ENCODE measurements at places on chromosomes 13 and 19.

GRCh38 chr19:53357821-53358581 is 7.5 kb upstream of the ZNF525 start:
- DNase-seq: no peak

- no peak for DNase-seq
Observed at GRCh38 chr13:76775088-76775740, 111.0 kb downstream of the KCTD12 start.

DNA sequence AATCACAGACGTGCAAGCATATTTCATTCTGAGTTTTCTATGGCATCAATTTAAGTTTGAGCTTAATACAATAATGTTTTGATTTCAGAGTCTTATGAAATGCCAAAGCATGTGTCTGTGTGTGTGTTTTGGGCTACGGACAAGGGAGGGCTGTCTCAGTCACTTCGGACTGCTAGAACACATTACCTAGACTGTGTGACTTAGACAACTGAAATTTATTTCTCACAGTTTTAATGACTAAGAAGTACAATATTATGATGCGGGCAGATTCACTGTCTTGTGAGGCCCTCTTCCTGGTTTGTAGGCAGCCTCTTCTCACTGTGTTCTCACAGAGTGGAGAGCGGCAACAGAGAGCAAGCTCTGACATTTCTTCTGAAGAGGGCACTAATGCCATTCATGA is 1202.0 kb downstream of the EFNB2 start:
- no peak for DNase-seq

- no peak for DNase-seq
Observed at GRCh38 chr13:68232351-68233130, 1002.4 kb upstream of the PCDH9 start.

DNA sequence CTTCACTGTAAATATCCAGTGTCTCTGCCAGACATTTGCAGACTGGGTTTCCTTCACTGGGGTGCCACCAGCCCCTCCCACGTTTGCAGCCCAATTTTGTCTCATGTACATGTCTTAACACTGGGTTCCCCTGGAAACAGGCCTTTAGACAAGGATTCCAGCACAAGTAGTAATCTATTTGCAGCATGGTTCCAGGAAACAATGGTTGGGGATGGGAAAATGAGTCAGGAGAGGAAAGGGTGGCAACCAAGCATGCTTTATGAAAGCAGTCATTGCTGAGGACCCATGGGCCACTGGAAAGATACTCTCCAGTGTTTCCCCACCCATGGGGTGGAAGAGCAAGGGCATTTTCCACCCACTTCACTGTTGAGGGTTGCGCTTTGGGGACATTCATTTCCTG is 53.6 kb upstream of the FARP1 start:
- DNase-seq: no peak

- DNase-seq: no peak
Observed at GRCh38 chr13:33352526-33352925, 67.0 kb upstream of the STARD13 start.

DNA sequence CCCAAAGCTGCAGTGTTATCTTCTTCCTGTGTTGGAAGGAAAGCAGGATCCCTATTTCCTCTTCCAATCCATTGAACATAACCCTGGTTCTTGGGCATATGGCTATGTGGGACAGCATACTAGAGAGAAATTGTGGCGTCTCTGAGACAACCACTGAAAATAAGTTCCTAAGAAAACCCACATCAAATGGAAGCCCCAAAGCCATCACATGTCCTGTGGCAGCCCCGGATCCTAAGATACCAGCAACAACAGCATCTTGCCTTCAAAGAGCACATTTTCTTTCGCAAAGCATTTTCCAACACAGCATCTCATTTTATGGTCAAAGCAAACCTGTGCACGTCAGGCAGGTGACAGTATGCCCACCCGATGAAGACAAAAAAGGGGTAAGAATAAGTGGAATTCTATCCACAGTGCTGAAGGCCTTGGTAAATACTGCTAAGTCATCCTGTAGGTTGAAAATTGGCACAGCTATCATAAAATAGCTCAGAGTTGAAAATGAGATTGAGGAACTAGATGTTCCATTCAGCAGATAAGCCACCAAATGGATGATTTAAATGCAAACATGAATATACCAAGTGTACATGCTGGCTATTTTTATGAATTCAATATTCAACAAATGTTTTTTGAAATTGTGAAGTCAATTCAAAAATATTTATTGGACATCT is 232.2 kb downstream of the DLEU7 start:
- no peak for DNase-seq

GRCh38 chr13:32537580-32538142 is 934 bp downstream of the N4BP2L2 start:
- peak; percentile 18 for DNase-seq

GRCh38 chr13:43597599-43597945 is 189.2 kb downstream of the ENOX1 start:
- no peak for DNase-seq

DNA sequence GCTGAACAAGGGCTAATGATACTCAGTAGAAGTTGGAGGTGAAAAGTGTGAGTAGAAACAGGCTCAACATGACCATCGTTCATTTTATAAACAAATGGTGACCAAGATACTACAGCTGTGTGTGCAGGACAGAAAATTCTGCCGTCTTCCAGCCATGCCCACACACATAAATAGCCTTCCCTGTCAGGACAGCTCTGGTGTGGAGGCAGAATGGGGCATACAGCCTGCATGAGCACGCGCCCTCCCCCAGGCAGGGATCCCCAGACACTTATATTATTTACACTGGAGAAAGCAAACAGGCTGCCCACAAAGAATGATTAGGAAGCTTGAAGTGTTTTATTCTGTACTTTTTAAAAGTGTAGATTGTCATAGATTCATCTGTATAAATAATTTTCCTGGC is 20.4 kb downstream of the GJA3 start:
- DNase-seq: no peak

DNA sequence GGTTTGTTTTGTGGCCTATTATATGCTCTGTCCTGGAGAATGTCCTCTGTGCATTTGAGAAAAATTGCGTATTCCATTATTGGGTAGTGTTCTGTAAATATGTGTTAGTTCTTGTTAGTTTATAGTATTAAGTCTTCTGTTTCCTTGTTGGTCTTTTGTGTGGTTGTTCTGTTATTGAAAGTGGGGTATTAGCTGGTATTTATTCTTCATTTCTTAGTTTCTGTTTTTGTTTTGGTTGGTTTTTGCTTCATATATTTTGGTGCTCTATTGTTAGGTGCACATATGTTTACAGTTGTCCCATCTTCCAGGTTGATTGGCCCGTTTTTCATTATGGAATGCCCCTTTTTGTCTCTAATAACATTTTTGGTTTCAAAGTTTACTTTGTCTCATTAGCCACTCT is 77.3 kb downstream of the DNAJC15 start:
- DNase-seq: no peak

- DNase-seq: no peak
Observed at GRCh38 chr13:74169676-74170075, 35.5 kb upstream of the KLF12 start.

DNA sequence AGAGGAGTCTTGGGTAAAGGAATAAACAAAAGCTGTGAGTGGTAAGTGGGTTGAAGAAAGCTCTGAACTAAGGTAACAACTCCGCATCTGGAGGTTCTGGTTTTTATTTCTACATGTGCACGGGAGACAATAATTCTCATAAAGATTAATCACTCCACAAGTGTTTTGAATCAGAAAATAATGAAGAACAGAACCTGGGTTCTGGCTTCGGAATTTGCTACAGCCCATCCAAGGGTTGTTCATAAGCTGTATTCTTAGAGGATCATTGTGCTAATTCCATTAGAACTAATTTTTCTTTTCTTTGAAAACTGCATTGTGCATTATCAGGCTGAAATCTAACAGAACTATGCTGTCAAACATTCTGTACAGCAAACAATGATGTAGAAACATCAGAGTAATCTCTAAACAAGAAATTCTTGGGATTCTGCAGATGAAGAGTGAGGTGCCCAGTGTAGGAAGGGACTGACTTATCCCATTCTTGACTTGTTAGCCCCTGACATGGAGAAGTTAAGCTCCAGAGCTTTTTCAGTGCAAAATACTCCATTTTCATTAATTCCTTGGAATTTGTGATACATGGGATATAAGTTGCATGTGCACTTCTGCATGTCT is 368.2 kb downstream of the COG6 start:
- DNase-seq: no peak

- DNase-seq: no peak
Observed at GRCh38 chr13:28636069-28636468, 22.9 kb upstream of the POMP start.

DNA sequence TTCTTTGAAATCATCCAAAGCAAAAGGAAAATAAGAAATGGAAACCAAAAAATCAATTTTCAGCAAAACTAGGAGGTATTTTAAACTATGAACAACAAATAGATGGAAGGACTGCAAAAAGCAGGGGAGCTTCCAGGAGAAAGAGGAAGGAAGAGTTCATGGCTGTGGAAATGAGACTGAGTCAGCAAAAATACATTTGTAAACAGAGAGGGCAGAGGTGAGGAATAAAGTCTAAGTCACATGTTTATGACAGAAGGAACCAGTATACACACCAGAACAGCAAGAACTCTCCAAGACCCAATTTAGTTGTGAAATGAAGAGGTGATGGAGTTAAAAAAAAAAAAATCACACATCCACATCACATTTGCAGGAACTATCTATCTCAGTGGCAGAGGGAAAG is 69.6 kb downstream of the RNASEH2B start:
- DNase-seq: no peak

DNA sequence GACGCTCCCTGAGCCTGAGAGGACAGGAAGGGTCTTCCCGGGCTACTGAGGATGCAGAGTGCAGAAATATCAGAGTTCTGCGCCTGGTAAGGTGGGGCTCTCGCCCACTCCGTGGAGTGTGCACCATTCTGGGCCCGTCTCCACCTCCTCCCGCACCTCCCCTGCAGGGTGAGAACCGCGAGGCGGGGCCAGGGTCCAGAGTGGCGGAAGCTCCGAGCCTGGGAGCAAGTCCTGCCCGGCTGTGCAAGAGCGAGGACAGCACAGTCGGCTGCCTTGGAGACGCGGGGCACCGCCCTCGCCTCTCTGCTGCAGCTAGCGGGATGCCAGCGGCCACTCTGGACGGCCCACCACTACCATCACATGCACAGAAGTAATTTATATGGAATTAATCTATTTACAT is 2304.4 kb downstream of the PCDH9 start:
- no peak for DNase-seq

- no peak for DNase-seq
Observed at GRCh38 chr13:52118595-52118994, 10.3 kb downstream of the NEK5 start.

DNA sequence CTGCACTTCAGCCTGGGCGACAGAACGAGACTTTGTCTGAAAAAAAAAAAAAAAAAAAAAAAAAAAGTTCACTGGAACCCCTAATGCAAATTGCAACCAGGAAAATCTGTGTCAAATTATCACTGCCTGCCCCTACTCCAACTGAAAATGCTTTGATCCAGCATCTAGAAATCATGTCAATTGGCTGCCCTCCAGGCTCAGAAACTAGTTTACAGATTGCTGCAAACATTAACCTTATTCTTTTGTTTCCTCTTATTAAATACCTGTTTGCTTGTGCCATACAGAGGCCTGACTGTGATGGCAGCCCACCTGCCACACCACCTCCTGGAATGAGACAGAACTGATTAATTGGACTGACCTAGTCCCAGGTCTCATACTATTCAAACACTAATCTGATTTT is 18.6 kb upstream of the AKT2 start:
- DNase-seq: no peak

DNA sequence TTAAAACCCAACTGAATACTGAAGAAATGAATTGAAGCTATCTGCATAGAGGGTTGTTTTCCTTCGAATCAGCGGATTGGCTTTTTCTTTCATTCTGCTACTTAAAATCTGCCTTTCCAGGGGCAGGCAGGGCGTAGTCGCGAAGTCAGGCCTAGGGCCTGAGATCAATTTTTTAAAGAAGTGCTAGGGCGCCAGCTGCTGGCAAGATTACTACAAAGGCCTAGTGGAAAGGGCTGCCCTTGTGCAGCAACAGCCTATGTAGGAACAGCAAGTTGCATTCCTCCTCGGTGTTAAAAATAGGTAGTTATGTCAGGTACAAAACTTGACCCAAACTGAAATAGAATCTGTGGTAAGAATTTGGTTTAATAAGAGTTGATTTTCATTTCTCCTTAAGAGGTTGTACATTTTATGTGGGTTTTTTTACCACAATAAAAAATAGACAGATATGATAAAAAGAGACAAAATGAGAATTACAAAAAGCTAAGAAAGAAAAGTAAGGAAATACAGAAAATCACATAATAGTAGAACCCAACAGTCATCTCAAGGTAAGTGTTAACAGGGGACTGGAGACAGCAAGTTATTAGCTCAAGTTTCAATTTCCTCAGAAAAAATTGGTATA is 9.5 kb upstream of the URAD start:
- DNase-seq: no peak

GRCh38 chr19:2274931-2275535 is 6.9 kb downstream of the PEAK3 start:
- no peak for DNase-seq

DNA sequence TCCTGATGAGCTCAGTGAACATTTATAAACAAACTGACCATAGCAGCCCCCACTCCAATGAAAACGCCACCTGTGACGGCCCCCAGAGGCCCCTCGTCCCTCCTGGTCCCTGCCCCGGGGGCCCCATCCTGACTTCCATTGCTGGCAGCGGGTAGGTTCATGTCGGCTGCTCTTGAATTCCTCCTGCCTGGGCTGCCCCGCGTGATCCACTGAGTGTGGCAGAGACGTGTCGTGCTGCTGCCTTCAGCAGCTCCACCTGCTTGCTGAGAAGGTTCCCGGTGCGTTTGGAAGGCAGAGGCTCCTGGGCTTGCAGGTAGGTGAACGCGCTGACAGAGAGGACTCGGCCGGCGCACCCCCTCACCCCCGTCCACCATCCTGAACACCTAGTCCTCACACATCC is 11.6 kb downstream of the C2CD4C start:
- no peak for DNase-seq

DNA sequence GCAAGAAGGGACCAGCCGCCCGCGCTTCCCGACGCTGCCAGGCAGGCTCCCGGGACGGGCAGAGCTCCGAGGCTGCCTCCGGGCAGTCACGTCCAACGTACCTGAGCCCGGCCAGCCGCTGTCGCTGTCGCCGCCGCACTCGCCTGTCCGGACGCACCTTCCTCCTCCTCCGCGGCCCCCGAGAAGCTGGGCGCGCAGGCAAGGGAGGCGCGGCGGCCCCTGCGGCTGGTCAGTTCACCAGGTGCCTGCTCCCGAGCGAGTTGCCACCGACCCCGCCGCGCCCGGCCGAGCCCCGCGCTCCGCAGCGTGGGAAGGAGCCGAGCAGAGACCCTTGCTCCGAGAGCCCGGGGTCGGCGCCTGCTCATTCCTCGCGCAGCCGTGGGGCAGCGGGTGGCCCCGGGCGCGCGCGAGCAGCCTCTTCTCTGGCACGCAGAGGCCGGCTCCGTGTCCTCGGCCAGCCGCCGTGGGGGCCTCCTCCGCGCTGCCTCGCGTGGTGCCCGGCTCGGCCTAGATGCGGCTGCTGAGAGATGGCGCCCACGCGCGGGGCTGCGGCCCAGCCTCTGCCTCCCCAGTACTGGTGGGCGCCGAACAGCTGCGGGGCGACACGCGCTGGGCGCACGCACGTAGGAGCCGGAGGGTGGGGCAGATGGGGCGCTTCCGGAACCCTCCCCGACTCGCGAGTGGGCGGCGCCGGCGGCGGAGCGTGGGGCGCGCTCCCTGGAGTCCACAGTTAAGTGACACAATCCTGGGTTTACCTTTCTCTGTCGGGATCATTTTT is 419.4 kb downstream of the UQCRFS1 start:
- DNase-seq: no peak

GRCh38 chr13:108121406-108121805 is 93.9 kb downstream of the LIG4 start:
- no peak for DNase-seq

All from T-helper 1 cell (primary cell).